ENCODE measurements at places on chromosomes 4 and X. TPM values are rescaled to one million over a fixed set of nuclear protein-coding genes. Genes with fewer than 3 reads are reported as not detected.

Gene CXCL8
- 15.7 TPM for total RNA-seq

- no peak for DNase-seq
Measured at GRCh38 chr4:26194764-26195163, 126.0 kb upstream of the RBPJ start.

GRCh38 chrX:10177004-10177396 lies 20.2 kb downstream of the CLCN4 start:
- no peak for DNase-seq

DNA sequence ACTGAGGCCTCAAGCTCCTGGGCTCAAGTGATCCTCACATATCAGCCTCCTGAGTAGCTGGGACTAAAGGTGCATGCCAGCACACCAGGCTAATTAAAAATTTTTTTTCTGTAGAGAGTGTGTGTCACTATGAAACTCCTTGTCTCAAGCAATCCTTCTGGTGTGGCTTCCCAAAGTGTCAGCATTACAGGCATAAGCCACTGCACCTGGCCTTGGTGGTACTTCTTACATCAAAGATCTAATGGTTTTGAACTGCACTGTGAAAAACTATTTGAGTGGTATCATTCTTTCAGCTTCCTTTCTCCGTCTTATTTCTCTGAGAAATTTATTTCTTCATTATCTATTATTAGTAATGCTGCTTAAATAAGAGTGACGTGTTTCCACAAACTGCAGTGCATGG lies 98.5 kb downstream of the UNC5C start:
- DNase-seq, result no peak

GRCh38 chr4:123077330-123077729 lies 154.9 kb upstream of the NUDT6 start:
- DNase-seq, result no peak

DNA sequence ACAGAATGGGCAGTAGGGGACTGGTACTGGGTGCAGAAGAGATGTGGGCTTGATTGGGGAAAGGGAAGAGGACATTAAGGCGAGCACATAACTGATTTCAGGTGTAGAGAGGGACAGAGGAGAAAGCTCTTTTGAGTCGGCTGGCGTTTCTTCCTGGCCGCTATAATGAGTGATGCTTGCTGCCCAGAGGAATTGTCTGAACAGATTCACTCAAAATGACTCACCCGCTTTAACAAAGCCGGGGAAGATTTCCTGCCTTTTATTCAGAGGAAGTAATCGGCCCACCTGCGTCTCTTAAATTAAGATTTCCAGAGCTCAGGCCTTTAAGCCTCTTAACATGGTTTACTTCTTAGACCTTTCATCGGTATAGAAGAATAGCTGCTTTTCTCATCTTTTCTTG lies 102.1 kb upstream of the AP1S2 start:
- no peak for DNase-seq

DNA sequence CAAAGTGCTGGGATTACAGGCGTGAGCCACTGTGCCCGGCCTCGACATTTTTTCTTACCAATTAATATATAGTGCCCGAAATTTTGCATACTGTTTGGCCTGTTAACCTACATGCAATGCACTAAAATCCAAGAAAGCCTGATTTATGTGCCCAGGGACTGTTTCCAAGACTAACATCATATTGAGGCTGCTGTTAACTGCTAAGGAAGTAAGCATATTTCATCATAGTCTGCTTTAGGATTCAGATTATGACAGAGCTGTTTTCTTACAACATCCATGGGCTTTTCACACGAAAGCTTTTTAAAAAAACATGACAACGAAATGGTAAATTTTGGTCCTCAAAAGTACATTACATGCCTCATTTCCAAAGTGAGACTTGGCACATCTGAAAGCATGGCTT lies 84.4 kb downstream of the STOX2 start:
- no peak for DNase-seq

DNA sequence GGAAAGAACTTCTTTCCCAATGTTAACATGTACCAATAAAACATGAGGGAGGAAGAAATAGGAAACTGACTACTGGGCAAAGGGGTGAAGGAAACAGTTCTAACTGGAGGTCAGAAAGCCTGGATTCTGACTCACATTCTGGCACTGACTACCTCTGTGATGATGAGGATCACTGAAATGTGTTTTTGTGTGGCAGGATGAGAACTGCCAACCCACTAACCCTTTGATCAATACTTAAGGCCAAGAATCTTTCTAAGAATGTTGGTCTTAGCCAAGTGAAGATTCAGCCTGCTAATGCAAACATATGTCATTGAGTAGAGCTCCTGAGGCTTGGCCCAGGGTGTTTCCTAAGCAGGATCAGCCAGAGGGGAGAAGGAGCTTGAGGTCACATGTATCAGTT lies 4.6 kb downstream of the ALAS2 start:
- no peak for DNase-seq

DNA sequence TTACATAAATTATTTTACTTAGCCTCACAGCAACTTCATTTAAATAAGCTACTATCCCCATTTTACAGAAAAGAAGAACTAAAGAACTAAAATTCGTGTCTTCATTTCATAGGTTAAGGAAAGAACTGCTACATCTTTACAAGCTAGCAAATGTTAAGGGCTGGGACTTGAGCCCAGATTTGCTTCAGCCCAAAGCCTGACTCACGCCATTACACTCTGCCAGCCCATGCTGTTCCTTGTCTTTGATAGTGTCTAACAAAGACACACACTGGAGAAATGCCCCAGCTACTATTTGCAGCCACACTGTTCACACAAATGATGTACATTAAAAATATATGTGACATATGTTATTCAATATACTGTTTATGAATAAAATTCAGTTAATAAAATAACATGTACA lies 29.0 kb upstream of the ERVMER34-1 start:
- DNase-seq, result peak; percentile 1

- DNase-seq, result peak; percentile 64
Measured at GRCh38 chr4:162497564-162498167, 333.9 kb upstream of the FSTL5 start.

DNA sequence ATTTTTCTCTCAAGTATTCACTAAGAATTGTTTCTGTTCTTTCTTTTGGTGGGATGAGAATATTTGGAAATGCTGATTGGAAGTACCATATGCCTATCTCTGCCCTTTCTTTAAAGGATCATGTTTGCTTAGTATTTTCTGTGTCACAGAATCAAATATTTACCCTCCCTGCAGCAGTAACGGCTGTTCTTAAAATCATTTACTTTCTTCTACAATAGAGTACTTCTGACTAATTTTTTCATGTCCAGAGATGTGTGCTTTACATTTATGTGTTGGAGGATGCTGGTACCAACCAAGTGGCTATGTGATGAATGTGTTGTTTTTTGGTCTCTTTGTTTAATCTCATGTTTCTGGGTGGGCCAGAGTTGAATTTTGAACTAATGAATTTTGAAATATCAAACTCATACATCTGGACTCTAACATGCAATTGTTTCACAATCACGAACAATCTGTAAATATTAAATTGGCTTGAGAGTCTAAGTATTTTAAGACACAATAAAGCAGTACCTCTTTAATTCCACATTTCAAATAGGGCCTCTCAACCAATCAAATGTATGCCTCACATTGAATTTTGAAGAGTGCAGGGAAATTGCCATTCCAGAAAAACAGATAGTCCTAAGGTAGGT lies 59.4 kb upstream of the ARSJ start:
- DNase-seq, result no peak

DNA sequence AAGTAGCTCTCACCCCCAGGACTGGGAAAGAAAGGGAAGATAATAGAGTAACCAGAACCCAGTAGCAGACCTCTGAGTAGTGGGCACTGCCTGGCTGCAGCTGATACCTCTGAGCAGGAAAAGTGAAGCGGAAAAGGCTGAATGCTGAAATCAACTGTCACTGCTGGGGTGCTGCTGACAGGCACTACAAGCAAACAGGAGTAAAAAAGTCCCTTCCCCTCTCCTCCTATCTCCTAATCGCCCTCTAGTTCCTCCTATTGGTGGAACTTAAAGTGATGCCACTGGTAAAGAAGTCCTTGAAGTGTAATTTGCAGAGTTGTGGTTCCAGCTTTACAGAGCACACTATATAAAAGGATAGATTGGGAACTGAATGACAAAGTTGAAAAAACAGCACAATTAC lies 32.8 kb upstream of the GLRB start:
- no peak for DNase-seq

DNA sequence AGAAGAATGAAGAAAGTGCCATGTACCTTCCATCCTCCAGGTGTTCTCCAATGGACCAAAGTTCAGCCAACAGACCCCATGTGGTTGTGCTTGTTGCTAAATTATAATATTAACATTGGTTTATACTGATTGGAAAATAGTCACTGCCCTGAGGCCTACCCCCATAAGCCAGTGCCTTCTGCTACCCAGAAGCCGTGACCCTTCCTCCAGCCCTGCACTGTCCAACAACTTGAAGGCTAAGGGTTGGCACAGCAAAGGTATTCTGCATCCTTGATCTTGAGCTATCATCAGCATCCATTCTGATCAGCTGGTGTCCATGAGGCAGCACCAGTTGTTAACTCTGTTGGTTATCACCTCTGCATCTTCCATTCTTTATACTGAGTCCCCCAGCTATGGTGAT lies 66.2 kb upstream of the BMPR1B start:
- DNase-seq, result no peak
